ENCODE measurements at places on chromosomes 6 and 20.

DNA sequence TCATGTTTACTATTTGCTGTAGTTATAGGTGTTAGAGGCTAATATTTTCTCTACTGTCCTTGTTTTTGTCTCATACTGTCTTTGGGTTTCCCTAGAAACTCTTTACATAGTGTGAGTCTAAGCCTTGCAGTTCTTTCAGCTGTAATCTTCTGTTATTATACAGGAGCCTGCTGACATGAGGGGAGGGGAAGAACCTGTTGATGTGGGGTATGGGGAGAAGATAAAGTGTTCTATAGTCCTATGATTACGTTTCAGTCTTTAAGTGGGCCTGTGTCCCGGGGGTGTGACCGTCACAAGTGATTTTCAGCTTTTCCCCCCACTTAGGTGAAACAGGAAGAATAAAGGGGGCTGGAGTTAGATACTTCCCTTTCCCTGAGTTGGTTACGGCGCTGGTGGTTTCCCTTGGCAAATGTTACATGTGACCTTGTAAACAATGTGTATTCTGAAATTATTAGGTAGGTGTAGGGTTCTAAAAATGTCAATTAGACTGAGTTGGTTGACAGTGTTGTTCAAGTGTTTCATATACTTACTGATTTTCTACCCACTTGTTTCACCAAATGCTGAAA, 41.3 kb downstream of the REV3L start:
- DNase-seq = no peak

- no peak for DNase-seq
Observed at GRCh38 chr6:5786969-5787720, 219.6 kb downstream of the NRN1 start.

DNA sequence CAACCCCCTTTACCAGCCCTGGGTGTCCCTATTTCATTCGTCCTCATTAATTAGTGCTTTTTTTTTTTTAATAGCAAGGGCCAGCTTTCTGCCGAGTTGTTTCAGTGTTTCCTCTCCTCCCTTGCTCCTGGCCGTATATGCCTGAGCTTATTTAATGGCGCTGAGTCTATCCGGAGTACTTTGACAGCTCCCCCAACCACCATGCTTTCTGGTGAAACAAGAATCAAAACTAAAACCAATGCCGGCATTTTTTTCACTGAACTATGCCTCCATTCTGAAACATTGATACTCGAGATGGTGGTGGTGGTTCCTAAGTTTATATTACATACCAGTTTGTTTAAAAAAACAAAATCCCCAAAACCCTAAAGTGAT, 1.2 kb downstream of the DCBLD1 start:
- DNase-seq = no peak

- no peak for DNase-seq
Observed at GRCh38 chr6:169949511-169950097, 198.2 kb downstream of the ERMARD start.

DNA sequence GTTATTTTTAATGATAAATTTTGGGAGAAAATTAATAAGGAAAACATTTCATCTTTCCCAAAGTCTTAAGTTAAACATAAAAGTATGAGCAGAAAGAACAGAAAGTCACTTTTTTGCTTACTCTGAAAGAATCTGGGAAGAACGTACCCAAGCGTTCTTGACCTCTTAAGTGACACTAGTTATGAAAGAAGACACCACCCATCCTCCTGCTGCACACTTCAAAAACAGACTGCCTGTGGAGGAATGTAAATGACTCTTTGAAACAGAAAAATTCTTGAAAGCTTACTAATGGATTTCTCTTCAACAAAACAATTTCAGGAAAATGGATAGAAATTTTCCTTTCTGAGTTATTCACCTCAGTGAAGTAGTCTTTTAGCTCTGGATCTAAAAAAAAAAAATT, 227.7 kb downstream of the MEI4 start:
- DNase-seq = no peak

DNA sequence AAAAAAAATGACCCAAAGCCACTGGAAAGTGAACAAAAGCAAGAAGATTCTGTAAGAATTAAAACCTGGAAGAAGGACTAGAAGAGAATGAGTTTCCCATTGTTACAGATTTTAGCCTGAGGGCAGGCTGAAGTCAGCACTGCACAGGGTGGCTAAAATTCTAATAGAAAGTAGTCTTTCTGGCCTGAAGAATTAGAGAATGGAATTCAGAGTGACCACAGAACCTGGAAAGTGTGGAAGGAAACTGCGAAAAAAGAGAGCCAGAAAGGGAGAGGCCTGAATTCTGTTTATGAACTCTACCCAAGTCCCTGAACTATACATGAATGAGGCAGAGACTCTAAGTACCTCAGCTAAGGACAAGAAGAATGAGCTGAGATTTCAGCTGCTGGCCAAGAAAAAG, 38.9 kb upstream of the FILIP1 start:
- DNase-seq = no peak

- DNase-seq = no peak
Observed at GRCh38 chr20:39356908-39357307, 394.8 kb downstream of the DHX35 start.

DNA sequence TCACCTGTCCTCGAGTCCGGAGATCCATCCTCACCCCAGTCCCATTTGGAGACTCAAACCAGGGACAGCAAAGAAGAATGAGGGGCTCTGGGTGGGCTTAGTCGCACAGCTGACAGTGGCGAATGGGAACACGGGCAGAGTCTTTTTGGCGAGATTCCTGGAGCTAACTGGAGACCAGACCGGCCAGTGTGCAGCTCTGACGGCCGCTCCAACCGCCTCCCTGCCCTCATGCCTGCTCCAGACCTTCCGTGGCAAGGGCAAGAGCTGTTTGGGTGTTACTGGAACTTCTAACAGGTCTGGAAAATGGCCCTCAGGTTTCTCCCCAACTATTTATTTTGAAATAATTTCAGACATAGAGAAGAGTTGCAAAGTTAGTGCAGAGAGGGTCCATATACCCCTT, 75.6 kb downstream of the IRF4 start:
- DNase-seq = no peak

- no peak for DNase-seq
Observed at GRCh38 chr6:14841901-14842421, 403.9 kb upstream of the JARID2 start.

DNA sequence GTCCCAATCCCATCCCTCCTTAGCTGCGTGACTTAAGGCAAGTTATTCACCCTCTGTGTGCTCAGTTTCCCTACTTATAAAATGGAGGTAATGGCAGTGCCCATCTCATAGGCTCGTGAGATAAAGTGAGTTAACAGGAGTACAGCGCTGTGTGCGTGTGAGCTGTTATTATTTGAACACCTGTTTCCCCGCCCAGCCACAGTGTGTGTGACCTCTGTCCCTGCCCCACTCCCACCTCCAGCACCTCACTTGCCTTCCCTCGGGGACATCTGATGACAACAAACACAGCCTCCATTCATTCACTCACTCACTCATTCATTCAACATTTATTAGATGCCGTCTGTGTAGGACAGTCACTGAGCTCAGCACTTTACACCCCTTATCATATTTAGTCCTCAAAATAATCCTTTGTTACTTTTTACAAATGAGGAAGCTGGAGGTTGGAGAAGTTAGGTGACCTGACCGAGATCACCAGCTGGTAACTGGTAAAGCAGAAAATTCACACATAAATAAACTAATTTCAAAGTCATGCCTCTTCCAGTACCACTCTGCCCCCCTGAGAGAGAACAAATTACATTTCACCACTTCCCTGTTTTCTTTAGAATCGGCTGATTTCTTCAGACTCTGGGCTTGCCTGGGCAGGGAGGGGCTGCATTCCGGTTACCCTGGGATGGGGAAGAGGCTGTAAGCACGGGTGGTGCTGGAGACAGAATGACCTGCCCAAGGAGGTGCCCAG, 58.6 kb downstream of the CPNE5 start:
- no peak for DNase-seq

DNA sequence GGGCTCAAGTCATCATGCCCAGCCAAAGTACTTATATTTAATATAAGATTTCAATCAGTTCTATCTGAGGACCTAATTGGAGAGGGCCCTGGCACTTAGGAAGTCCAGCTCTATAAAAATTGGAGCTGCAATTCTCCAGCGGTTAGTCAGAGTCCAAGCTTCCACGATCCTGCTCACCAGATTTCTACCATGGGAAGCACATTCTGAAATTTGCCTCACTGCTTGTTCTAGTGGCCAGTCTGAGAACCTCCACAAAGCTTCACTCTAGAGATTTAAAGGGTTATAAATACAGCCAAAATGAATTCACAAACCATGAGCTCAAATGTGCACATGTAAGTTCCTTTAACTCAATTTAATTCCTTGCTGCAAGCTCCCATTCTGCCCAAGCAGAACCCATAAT, 33.5 kb downstream of the PNLDC1 start:
- no peak for DNase-seq

DNA sequence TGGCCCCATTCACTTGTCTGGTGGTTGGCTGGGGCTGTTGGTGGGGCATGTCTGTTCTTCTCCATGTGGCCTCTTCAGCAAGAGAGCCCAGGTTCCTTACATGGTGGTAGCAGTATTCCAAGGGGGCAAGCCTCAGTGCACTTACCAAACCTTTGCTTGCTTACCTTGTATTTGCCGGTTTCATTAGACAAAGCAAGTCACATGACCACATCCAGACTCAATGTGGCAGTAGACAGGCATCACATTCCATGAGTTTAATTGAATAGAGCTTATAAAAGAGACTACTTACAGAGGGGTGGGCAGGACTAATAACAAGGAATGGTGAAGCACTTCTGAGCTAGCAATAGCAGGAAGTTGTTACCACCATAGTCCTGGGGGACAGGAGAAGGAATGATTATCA, 78.6 kb downstream of the SNAP25 start:
- DNase-seq = no peak

GRCh38 chr6:113292646-113293422, 564.3 kb upstream of the MARCKS start:
- DNase-seq = no peak

GRCh38 chr20:23435626-23436539, 3.6 kb upstream of the CSTL1 start:
- no peak for DNase-seq

DNA sequence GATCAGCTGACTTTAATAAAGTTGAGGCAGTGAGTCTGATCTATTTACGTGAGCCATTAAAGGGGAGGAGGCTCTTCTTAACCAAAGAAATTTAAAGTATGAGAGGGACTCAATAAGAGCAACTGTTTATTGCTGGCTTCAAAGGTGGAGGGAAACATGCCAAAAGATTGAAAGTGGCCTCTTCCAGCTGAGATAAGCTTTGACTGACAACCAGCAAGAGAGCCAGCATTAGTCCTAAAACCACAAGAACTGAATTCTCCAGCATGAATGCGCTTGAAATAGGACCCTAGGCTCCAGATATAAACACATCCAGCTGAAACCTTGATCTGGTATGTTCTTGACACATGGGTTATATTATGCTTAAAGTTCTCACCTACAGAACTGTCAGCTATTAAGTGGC, 123.1 kb upstream of the GJE1 start:
- no peak for DNase-seq

DNA sequence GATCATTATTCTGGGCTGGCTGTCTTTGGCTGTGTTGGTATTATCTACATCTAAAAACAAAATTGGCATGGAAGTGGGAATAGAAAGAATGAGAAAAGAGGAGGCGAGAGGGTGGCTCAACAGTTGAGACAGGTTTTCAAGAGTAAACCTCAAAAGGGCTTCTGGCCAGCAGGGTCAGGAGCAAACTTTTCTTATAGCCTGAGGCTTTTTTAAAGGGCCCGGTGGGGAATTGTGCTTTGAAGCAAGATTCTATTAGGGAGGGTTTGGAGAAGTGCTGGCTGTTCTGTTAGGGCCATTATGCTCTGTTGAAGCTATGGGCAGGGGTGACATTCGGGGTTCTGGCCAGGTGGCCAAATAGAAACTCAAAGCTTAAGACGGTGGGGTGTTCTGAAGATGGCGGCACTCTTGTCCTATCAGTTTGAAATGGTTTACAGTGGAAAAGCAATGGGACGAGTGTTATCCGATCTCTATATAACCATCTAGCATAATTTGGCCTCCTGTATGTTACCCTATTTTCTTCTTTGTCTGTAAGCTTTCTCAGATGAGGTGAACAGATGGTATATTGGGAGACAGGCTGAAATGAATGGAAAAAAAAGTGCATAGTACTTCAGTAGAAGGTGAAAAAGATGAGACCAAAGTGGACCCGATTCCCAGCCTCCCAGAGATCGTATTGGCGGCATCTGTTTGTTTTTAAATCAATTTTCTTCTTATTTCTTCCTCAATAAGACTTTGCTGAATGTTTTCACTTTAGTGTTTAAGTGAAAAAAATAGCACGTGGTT, 132.1 kb upstream of the CNR1 start:
- DNase-seq = no peak

- DNase-seq = no peak
Observed at GRCh38 chr6:26640806-26641205, 18.7 kb downstream of the ZNF322 start.

- DNase-seq = no peak
Observed at GRCh38 chr6:140711019-140711613, 1336.7 kb upstream of the CITED2 start.

DNA sequence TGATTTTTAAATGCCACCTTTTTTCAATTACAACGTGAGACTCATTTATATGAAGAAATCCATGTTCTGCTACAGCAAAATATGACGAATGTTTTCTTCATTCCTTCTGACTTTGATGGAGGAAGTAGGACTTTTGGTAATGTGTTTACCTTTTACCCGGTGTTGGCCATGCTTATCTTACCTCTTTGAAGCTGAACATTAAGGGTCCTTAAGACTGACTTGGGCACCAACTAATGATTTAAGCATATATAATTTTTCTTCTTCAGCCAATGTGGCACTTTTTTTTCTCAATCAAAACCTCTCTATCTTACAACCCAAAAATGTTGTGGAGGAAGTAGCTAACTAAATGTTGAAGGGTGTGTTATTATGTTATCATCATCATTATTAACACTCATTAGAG, 337.5 kb downstream of the EPHA7 start:
- DNase-seq = no peak

- no peak for DNase-seq
Observed at GRCh38 chr6:134171517-134171916, 119.1 kb upstream of the SLC2A12 start.

GRCh38 chr20:19986419-19986818, 30.7 kb upstream of the NAA20 start:
- DNase-seq = no peak

- DNase-seq = no peak
Observed at GRCh38 chr6:15561447-15562199, 101.2 kb downstream of the DTNBP1 start.

DNA sequence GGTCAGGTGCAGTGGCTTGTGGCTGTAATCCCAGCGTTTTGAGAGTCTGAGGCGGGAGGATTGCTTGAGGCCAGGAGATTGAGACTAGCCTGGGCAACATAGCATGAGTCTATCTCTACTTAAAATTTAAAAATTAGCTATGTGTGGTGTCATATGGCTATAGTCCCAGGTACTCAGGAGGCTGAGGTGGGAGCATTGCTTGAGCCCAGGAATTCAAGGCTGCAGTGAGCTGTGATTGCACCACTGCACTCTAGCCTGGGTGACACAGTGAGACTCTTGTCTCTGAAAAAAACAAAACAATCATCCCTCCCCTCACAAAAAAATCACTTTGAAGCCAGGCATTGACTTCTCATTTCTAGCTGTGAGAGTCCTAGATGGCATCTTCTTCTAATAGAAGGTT, 32.1 kb downstream of the AIG1 start:
- no peak for DNase-seq
